Germinal center (tissue), 1 donor: ENCODE measurements at places on chromosomes 5 and 9.

GRCh38 chr5:133405275-133406034 is 206.9 kb downstream of the FSTL4 start:
- DNase-seq = no peak

- no peak for DNase-seq
These were observed 592.4 kb upstream of the DAB2 start for GRCh38 chr5:40017135-40017534.

DNA sequence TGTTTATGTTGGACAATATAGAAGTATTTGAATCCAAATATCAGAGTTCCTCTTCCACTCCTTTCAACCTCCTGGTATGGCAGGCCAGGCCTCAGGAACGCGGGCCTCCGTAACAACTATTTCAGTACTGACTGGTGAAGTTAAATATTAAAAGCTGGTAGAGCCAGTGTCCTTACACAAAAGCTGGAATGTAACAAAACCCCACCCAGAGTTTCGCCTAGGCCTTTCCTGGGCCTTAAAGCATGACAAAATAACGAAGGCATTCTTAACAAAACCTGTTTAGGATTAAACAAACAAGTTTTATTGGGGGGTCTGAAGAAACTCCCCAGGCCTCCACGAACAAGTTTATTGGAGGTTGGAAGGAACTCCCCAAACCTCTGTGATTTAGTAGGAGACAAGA is 61.6 kb upstream of the GNE start:
- DNase-seq = no peak

DNA sequence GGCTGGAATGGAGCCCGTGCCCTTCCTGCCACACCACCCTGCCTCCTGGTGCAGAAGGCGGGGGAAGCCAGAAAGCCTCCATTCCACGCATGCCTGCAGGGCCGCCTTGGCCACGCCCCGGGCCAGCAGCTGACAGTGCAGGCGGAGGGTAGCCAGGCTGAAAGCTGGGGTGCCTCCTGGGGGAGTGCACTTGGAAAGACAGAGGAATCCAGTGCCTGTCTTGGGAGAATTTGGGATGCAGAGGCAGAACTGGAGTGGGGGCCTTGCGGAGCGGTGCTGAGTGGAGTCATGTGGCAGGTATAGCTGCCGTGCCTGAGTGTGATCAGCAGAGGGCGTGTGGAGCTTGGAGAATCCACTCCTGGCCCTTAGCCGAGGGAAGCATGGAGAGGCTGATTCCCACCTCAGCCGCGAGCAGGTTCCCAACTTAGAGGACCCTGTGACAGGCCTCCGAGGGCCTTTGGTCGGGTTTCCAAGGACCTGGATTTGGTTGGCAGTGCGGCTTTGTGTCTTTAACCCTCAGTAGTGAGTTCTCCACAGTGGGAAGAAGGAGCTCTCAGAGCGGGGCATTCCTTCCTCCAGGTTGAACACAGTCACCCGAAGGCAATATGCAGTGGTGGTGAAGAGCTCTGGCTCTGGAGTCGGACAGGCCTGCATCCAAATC is 9.1 kb upstream of the URM1 start:
- DNase-seq = peak; percentile 76

GRCh38 chr5:18003784-18004183 is 369.5 kb downstream of the TAF11L14 start:
- DNase-seq = no peak

DNA sequence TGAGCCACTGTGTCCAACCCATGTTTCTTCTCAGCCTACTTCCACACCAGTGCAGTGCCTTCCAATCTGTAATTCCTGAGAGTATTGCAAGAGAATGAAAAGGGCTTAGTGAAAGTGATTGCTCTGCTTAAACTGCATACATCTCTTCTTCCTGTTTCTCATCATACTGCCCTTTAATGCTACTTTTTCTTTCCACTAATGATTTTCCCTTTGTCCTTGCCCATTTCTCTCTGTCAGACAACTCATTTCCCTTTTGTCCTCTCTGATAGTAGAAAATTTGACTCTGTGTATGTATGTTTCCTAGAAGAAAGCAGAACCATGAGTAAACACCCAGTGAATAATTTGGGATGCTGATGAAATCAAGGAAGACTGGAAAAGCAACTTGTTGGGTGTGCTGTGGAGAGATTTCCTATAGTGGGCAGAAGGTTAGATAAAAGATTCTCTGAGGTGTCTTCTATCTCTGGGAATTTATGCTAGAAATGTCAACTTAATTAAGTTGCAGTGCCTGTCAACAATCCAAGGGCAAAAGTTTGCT is 102.2 kb upstream of the CHD1 start:
- DNase-seq = no peak

DNA sequence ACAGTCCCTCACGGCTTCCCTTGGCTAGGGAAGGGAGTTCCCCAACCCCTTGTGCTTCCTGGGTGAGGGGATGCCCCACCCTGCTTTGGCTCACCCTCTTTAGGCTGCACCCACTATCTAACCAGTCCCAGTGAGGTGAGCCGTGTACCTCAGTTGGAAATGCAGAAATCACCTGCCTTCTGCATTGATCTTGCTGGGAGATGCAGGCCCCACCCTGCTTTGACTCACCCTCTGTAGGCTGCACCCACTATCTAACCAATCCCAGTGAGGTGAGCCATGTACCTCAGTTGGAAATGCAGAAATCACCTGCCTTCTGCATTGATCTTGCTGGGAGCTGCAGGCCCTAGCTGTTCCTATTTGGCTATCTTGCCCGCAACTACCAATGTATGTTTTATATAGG is 44.7 kb downstream of the CCL28 start:
- no peak for DNase-seq

DNA sequence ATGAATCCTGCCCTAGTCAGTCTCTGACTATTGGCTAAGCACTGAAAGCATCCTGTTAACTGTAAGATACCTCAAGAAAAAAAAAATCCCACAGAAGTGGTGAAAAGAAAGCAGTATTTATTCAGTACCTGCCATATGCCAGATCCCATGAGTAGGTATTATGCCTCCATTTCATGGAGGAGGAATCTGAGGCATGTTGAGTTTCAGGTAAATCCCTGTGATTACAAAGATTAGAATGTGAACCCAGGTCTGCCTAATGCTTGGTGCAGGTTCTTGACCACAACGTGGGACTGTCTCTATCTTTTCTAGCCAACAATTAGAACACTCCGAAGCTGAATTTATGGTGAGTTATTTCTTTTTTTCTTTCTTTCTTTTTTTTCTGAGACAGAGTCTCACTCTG is 30.9 kb downstream of the SH3RF2 start:
- no peak for DNase-seq

- DNase-seq = no peak
These were observed 183.3 kb downstream of the CACNA1B start for GRCh38 chr9:138060881-138061280.

DNA sequence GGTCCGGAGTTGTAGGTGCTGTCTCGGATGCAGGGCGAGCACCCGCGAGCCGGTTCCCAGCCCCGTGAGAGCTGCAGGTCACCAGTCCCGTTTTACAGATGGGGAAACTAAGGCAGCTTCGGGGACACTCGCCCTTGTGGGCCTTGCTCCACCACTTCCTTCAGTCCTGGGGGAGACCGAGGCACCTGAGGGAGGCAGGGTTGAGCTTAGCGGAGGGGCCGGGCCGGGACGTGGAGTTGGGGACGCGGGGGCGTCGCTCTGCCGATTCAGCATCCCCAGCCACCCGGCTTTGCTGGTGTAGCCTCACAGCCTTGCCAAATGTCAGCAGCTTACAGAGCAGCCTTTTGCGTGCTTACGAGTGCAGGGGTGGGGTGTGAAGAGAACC is 530 bp downstream of the BBLN start:
- peak; percentile 51 for DNase-seq
